ENCODE measurements at places on chromosomes 13 and 19.
A peak's percentile ranks its signal among the peaks of the same experiment; 100 is the strongest.

GRCh38 chr19:15397782-15398181 lies 18.2 kb upstream of the AKAP8 start:
- no peak for DNase-seq

GRCh38 chr13:23950736-23951510 lies 53.6 kb upstream of the C1QTNF9B start:
- no peak for DNase-seq

DNA sequence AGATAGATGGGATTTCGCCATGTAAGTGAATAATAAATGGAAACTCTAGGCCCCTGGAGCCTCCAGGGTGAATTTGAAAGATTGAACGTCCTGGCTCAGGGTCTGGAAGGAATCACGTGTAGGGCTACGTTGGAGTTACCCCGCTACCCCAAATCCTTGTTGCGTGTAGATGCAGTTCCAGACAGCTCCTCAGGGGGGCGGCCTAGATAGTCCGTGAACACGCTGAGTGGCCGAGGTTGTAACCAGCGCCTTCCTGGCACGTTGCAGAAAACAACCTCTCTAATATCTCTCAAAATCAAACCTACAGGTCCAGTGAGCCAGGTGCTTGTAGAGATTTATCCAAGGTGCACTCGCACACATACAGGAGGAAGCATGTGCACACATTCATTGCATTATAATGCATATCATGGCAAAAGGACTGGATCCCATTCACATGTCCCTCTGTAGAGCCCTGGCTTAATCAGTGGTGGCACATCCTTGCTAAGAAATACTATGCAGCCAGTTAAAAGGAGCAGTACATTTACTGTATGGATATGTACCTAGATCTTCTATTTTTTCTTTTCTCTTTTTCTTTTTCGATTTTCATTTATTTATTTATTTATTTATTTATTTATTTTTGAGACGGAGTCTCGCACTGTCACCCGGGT lies 2.5 kb upstream of the KEAP1 start:
- DNase-seq, result peak; percentile 85

GRCh38 chr13:114064450-114065140 lies 67.8 kb downstream of the RASA3 start:
- no peak for DNase-seq

- peak; percentile 26 for DNase-seq
These were observed 14.8 kb upstream of the MTUS2 start for GRCh38 chr13:28805193-28805819.

DNA sequence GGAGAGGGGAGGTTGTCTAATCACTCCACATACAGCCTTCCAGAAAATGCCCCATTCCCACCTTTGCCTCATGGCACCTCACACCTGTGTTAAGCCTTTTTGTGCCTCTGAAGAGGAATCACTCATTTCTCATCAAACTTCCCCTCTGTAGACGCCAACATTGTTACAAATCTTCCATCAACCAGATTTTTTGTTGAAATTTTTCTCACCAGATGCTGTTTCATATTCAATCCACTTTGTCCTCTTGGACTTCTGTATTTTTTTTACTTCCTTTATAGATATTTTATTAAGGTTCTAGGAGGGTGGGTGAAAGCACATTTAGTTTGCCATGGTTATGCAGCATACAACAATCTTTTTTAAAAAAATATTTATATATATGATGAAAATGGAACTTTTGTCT lies 74.0 kb downstream of the RUBCNL start:
- DNase-seq, result no peak

DNA sequence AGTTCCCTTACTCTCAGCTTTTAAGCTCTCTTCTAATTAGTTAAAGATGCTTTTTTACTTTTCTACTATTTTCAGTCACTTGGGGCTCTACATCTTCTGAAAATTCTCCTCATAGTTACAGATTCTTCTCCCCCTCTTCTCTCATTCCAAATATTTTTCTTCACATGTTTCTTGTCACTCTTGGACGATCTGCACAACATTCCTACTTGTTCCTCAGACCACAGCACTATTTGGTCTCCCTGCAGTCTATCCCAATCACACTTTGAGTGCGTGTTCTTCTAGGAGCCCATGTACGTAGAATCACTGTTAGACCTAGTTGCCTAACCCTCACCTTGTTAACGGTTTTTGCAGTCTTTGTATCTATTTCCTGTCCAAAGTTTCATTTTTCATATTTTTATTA lies 222.5 kb upstream of the SPRY2 start:
- DNase-seq, result no peak

DNA sequence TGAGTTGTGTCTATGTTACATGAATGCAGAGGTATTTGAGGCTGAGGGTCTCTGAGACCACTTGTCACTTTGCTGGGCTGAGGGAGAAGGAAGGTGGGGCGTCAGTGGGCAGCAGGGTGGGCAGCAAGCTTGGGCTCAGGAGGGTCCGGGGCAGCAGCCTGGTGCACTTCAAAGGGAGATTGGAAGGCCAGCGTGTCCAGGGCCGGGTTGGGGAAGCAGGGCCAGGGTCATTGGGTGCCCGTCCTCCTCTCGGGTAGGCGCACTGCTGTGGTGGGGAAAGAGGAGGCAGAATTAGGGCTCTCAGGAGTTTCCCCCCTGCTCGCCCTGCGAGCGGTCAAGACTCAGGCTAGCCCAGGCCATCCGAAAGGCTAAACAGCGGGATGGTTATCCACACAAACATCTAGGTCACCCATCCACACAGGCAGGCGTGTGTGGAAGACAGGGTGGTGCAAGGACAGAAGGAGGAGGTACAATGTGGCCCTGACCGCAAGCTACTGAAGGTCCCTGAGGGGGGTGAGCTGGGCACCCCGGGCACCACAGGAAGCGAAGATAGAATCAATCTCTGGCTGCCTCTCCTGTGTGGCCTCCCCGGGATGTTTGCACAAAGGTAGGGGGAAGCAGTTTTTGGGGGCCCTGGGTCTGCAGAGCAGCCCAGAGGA lies 37.7 kb downstream of the MYO9B start:
- no peak for DNase-seq

DNA sequence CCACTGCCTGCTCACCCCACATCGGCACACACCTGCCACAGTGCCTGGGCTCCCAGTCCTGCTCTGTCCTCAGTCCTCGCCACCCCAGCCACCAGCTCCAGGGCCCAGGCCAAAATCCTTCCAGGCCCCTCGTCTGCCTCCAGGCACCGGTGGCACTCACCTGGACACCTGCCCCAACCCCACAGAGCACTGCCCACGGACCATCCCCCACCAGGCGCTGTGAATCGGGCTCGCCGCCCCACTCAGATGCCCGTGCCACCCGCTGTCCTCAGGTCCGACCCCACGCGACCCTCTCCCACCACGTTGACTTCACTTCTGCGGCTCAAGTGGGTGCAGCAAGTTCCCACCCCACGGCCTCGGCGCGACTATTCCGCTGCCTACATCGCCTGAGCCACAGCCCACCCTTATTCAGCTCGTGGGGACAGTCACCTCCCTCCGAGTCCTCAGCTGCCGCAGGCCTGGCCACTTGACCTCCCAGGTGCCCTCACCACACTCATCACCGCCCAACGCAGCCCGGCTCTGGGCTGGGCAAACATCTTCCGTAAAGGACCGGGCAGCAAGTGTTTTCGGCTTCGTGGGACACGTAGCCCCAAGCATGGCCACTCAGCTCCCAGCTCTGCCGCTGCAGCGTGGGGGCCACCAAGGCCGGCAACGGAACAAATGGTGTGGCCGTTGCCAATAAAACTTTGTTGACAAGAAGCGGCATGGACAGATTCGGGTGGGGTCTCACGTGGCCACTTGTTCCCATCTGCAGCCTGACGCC lies 5.7 kb downstream of the PIP5K1C start:
- no peak for DNase-seq

GRCh38 chr13:41613984-41614661 lies 156.8 kb downstream of the RGCC start:
- DNase-seq, result no peak

- DNase-seq, result no peak
These were observed 5.1 kb upstream of the ARHGEF7 start for GRCh38 chr13:111110054-111110453.

DNA sequence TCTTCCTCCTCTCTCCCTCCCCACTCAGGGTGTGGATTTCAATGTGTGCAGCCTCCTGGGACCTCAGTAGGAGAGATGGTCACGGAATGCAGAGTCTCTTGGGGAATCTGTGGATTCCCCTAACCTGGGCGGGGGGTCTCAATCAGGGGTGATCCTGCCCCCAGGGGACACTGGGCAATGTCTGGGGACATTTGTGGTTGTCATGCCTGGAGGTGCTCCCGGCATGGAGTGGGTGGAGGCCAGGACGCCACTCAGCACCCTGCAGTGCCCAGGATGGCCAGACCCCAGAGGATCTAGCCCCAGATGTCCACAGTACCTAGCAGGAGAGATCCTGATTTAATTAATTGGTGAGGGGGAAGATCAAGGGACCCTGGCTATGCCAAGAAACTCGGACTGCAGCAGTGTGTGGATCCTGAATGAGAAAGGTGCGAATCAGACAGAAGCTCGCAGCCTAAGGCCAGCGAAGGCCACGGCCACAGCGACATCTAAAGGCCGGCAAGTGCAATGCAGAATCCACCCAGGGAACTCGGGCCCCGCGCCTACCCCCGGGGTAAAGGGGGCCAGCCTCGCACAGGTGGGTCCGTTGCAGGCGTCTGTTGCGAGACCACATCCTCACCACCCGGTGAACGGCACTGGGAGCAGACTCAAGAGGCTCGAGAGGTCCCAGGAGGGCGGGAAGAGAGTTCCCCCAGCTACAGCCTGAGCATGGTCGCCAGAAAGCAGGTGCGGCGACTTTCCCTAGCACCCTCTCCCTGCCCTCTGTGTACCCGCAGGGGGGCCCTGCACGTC lies 88.8 kb downstream of the GNG7 start:
- DNase-seq, result peak; percentile 65

- DNase-seq, result no peak
These were observed 72.2 kb downstream of the KCTD15 start for GRCh38 chr19:33868788-33869412.

GRCh38 chr19:56158170-56158757 lies 17.2 kb downstream of the ZNF444 start:
- no peak for DNase-seq

- DNase-seq, result no peak
These were observed 20.4 kb downstream of the AMER2 start for GRCh38 chr13:25151626-25152195.

DNA sequence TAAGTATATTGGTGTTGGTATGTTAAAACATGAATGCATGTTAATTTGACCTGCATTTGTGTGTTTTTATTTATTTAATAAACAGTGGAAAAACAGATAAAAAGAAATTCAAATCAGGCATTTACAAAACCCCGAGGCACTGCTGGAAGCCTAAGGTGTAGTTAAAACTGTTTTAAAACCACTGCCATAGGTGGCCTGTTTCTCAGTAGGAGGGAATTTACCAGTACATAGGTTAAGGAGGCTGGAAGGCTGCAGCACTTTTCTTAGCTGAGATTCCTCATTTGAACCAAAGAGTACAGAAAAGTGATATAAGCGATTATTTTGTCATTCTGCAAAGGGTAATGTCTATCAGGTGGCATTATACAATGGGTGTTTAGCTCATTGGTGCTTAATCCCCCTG lies 99.6 kb downstream of the PAN3 start:
- DNase-seq, result no peak

GRCh38 chr19:5293612-5294378 lies 46.8 kb downstream of the PTPRS start:
- DNase-seq, result peak; percentile 9

DNA sequence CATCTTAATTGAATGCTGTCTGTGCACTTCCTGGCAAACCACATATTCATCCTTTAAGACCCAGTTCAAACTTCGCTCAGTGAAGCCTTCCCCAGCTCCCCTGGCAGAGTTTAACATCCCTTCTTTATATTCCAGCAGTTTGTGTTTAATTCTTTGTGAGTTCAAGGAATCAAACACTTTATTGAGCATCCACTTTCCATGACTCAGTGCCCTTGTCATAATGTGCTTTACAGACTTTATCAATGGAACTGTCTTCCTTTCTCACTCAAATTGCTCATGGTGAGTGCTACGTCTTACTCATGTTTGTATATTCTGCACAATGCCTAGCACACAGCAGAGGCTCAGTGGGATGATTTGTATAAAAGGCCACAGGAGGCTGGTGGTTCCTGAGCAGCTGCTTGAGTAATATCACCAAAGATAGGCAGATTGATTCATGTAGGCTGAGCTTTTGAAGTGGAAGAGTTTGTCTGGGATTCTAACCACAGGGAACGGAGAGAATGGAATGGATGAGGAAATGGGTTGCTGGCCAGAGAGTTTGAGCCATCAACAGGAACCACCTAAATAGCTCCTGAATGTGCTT lies 44.2 kb downstream of the SERTM1 start:
- no peak for DNase-seq

- no peak for DNase-seq
These were observed 32.4 kb downstream of the ZSWIM4 start for GRCh38 chr19:13827656-13828055.

DNA sequence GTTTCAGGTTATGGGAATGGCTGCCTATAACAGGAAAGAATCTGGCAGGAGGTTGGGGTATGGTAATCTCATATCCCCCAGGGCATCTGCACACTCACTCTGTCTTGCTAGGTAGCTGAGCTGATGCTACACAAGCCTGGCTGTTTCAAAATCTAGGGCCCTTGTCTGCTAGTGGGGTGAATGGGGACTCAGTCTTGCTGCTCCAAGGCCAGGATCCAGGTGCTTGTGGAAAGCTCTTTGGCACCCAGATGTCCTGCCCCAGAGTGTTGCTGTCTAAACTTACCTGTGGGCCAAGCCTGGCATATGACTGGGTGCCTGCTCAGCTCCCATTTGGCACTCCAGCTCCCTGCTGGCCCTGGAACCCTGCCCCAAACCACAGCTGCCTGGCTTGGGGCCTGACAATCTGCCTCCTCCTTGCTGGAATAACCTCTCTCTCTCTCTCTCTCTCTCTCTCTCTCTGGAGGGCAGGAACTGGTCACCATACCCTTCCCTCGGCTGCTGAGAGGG lies 158.1 kb upstream of the TSC22D1 start:
- DNase-seq, result no peak

- no peak for DNase-seq
These were observed 269.1 kb downstream of the NDFIP2 start for GRCh38 chr13:79749984-79750551.

- DNase-seq, result peak; percentile 68
These were observed 33.1 kb downstream of the PPP1R37 start for GRCh38 chr19:45125975-45126493.

DNA sequence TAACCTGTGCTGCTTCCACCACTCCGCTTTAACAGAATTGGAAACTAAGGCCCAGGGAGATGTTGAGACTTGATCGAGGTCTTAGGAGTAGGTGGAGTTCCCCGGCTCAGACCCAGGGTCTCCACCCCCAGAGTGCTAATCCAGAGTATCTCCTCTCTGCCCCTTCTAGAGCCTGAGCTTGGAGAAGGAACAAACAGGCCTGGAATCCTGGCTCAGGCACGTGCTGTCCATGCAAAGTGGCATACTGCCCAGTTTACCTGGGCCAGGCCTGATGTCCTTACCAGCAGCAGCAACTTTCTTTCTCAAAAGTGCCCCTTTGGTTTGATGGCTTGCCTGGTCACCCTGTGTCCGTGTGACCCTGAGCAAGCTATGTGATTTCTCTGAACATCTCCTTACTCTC lies 3.7 kb downstream of the SYNGR4 start:
- DNase-seq, result no peak
